ENCODE measurements at places on chromosomes 2 and 18.
A peak's percentile ranks its signal among the peaks of the same experiment; 100 is the strongest.

DNA sequence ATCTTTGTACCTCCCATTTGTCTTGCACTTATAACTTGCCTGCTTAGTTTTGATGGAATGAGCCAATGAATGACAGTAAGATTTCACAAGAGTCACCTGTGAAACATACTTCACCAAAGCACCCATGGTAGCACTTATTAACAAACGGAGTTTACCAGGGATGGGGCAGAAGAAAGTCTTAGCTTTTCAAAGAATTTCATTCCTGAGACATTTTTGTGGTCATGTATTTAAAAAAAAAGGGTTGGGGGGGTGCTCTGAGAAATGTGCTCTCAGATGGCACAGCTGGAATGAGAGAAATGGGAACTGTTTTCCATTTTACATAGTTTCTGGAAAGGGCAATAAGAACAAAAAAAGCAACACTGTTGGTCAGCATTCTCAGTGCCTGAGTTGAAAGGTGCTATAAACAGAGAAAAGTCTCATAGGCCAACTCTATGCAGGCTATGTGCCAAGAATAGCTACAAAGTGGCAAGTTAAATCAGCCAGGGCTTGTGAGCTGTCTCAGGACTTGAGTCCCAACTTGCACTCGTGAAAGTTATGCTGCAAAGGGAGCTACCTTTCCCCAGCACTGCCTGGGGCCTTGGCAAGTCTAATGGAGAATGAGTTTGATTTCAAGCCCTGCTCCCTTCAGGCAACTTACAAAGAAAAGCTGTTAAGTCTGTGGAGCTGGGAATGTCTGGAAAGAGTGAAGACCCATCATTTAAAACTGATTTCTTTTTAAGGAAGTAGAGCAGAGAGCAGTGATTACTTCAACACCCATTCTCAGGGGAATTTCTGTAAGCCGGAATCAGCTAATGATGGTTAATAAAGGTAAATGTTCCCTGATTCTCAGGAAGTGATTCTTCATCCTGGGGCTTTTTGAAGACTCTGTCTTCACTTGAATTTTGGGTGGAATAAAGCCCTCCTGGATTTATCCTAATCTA is 170.6 kb downstream of the SLC8A1 start:
- peak; percentile 76 for DNase-seq

- DNase-seq = no peak
These were observed 70.0 kb upstream of the NPAS2 start for GRCh38 chr2:100749771-100750542.

GRCh38 chr18:65754121-65754520 is 3.3 kb downstream of the CDH7 start:
- DNase-seq = no peak

DNA sequence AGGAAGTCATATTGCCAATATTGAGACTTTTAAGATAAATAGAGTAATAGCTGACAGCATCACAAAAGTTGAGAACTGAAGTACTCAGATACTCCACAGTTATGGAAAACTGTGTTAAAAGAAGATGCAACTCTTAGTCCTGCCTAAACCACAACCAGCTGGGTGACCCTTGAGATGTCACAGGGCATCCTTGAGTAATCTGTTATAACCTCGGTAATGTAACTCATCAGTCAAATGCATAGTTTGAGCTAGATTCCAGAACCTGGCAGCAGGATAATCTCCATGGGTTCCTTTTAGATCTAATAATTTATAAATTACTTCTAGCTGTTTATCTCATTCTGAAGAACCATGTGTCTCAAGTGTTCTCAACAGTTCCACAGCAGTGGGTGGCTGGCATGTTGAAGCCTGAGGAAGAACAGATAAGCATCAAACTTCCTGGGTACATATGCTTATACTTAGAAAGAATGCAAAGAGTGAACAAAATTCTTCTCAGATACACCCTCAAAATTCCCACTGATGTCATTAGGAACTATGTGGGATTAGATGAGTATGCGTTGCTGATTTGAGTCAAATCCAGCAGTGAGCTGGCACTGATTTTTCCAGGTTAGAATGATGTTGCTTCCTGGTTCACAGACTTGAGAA is 304.1 kb upstream of the ERBB4 start:
- DNase-seq = no peak

DNA sequence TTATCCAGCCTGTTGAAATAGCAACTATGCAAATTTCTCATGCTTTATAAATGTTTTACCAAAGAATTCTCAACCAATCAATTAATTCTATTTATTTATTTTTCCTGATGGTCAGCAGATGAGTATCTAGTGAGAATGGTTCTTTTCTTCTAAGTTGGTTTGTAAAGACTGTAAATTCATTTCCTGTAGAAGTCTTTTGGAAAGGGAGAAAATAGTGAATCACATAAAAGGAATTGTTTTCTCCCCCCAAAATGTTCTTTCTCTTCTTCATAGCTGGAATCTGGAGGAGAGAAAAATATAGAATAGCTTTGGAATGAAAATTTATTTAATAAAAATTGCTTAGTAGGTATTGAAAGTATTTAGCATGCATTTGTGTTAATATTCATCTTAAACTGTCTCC is 836.1 kb upstream of the ZEB2 start:
- no peak for DNase-seq

- no peak for DNase-seq
These were observed 327.6 kb downstream of the ZNF516 start for GRCh38 chr18:76167410-76167809.

DNA sequence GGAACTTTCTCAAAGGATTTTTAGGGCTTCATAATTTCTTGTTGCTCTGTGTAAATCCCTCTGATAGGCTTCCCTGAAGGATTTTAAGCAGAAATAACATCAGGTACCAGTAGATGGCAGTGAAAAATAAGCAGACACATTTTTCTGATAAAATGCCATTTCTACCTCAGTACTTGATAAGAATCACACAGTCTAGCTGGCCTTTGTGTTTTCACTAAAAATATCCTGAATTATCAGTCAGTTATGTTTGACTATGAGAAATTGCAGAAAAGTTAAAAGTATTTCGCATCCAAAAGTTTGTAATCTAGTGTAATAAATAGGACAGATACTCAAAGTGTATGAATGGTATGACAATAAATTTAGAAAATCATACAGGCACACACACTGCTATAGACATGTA is 68.7 kb downstream of the DNAJC10 start:
- no peak for DNase-seq

DNA sequence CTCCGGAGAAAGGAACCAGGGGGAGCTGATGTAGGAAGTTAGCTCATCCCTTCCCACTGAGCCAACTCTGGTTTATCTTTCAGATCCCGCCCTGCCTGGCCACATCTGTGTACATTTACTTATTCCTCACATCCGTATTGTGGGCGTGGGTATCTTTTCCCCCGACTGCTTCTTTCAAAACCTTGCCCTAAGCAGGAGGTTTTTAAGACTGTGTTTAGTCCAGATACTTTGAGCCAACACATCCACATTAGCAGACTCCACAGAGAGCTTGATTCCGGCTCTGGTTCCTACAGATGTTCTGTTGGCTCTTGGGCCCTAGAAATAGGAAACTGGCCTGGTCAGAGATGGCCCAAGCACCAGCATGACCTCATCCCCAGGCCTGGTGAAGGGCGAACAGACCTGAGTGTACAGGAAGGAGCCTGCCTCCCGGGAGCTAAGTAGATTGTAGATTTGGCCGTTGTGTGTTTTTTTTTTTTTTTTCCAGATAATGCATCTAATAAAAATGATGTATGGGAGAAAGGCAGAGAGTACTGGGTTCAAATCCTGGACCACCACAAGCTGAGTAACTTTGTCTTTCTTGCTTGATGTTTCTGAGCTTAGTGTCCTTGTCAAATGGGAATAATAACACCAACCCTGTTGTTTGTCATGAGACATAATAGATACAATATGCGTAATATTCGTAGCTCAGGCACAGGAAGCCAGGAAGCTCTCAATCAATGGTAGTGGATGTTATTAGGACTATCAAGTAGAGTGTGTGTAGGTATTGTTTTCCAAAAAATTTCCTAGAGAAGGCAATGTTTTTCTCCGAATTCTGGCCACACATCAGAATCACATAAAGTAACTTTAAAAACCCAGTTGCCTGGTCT is 92.3 kb downstream of the PRKCE start:
- peak; percentile 84 for DNase-seq

DNA sequence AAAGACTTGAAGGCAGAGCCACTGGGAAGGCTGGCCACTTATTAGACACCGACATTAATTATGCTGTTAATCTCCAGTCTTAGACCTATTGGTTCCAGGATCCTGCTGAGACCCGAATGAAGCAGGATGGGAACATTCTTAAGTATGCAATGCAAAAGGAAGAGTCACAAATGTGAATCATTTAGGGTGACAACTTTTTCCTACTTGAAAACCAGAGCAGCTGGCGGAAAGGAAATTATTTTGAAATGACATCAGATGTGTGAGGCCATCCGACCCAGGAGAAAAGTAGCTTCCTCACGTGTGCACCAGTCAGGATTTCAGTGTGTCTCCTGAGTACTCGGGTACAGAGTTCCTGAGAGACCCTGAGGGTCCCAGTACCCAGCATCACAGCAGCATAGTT is 222.9 kb upstream of the NCKAP5 start:
- no peak for DNase-seq
